ENCODE measurements at places on chromosomes 7 and 10.

GRCh38 chr10:119725828-119726675 lies at the start of gene INPP5F:
INPP5F (plus strand) TSS chr10:119726050; CDS start chr10:119726263, 213 bp downstream.
- DNase-seq, result peak; percentile 99

DNA sequence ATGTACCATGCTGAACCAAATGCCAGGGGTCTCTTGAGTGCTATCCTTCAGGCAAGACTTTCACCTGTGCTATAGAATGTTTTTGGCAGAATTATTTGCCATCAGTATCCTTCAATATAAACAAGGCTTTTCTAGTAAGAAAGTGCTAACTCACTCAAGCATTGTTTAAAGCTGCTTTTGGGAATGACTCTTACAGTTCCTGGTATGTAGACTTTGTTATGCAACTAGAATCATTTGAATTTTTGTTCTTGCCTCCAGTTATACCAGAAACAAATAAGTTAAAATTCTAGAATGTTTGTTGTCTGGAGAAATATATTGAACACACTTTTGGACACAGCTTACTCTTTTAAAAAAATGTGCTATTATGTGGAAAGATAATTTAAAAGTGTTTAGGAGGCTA lies 39.5 kb upstream of the RTKN2 start:
- no peak for DNase-seq

- no peak for DNase-seq
These were observed 16.1 kb upstream of the SEC61G start for GRCh38 chr7:54774785-54775740.

- DNase-seq, result no peak
These were observed 15.3 kb downstream of the GNAT3 start for GRCh38 chr7:80496586-80496985.

- no peak for DNase-seq
These were observed 34.6 kb downstream of the ZEB1 start for GRCh38 chr10:31353574-31353973.

DNA sequence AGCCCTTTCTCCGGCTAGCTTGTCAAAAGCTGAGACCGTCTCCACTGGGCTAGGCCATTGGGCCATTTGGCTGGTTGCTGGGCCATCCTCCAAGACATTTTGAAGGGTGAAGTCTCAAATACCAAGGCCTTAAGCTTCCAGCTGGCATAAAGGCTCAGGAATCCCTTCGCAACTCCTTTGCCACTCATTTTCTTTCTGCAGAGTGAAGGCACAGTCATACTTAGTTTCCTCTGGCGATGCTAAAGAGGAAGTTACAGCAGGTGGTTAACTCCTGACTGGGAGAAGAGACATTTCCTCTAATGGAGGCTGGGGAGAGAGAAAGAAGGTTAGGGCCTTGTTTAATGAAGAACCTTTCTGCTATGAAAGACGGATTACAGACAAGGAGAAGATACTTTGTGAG lies 4.8 kb upstream of the REPIN1 start:
- no peak for DNase-seq

DNA sequence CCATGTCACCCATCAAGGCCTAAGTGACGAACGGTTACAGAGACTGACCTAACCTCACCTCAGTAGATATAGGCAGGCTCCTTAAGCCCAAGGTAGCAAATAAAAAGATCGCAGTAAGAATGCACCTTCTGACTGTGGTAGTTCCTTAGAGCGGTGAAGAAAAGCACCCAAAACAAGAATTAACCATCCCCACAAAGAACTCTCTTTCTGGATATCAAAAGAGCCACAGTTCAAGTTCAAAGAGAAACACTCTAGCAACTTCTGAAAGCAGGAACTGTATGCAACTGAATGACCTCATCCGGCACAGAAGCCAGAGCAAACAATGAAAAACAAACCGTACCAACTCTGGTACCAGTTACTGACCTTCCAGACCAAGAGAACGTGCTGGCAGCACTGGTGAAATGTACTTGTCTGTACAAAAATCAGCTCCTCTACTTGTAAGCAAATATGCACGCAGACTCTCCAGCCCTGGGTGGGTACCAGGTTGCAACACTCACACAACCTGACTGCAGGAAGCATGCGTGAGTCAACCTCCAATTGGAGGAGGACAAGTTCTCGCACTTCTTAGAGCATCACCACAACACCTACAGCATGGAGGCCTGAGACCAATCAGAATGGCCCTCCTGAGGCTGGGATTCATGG lies 202.7 kb downstream of the FAM107B start:
- peak; percentile 64 for DNase-seq

DNA sequence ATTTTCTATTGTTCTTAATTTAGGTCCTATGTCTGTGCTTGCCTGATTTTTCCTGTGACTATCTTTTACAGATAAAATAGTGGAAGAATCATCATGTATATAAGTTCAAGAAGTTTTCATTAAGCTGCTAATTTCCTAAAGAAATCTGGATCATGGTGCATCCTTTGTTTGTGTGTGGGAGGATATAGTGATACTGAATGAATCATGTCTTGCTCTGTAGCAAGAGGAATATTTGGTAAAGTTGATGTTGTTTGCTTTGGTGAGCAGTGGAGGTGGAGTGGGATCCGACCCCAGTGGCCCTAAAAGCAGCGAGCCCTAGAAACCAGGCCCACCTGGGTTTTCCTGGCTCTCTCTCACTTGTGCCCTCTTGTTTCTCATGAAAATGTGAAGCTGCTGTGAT lies 83.7 kb downstream of the CCNY start:
- no peak for DNase-seq

- no peak for DNase-seq
These were observed 82.1 kb upstream of the SLC26A5 start for GRCh38 chr7:103528152-103528551.

DNA sequence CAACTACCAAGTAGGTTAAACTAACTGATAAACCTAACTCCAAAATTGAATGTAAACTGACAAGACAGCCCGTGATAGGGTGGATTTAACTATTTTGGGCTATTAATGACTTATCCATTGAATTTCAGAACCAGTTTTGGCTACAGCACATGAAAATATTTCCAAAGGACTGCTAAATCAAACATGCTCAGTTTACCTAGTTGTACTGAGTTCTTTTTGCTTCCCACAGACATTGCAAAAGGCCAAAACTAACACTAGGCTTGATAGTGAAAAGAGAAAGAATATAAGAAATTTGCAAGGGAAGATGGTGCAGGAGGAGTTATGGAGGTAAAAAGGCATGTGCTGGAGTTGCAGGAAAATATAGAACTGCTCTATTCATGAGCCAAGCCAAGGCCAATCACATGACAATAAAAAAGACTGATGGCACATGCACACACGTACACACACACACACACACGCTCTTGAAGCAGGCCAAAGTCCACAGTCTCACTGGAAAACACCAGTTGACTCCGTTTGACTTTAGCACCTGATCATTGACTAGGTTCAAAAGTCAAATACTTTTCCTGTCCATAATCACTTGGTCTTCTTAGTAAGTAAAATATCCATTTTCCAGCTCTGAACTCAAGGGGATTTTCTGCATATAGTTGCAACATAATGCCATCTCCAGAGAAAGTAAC lies 76.0 kb upstream of the AGBL3 start:
- DNase-seq, result no peak

DNA sequence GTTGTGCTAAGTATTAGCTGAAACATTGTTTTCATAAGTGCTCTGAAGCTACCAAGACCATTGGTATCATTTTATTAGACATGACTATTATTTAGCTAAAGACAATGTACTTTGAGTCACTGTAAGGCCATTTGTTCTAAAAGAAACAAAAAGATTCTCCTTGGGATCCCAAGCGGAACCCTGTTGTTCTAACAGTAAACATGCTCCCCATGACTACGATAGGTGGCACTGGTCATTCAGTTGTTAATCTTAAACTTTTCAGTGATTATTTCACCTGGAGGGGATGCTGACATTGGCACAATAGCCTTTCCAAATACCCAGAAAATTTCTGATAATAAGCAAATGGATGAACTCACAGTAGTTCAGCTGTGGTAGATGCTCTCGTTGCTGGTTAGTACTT lies 715.0 kb downstream of the AUTS2 start:
- no peak for DNase-seq

DNA sequence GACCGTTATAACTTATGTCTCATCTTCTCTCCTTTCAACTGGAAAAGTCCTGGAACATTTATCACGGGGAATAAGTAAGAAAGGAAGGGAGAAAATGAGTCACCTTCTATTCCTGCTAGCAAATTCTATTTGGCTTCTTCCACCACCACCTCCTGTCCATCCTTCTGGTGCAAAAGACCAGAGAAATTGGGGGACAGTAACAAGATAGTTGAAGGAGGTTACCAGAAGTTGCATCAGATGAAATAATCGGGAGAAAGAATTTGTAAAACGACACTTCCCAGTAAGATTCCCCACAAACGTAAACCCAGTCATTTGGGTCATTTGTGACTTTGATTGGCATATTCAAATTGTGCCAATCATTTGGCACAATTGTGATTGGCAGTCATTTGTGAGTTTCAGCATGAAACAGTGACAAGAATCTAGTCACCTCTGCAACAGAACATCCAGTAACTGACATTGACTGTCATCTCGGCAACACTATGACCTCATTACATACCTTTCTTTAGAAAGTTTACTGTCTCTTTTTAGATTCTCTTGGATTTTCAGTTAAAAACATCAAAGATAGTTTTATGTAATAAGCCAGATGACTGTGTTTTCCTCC lies 51.3 kb upstream of the PIK3CG start:
- DNase-seq, result no peak

GRCh38 chr7:108234281-108234680 lies 104.1 kb upstream of the LAMB4 start:
- DNase-seq, result no peak

DNA sequence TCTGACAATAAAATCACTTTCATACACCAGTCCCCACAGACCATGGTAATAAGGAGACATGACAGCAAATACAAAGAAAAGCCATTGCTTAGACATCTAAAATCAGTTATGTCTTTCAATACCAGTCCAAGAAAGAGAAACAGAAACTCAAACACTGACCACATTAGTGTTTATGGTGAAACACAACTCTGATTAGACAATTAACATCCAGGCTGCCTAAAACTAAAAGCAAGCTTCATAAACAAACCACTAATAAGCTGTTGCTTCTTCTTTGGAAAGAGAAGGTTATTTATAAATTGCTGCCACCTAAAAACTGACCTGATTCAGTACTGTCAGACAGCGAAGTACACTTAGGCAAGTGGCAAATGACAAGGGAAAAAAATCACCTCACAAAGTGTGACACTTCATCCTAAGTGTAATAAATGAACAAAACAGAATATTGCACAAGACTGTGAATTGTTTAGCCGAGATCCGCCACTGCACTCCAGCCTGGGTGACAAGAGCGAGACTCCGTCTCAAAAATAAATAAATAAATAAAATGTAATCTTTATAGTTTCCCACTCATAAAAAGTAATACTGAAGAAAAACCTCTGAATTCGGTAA lies 277.4 kb downstream of the PARD3 start:
- DNase-seq, result no peak

- DNase-seq, result no peak
These were observed 897.8 kb downstream of the SORCS3 start for GRCh38 chr10:105538874-105539273.

GRCh38 chr7:144256112-144256511 lies 8.5 kb downstream of the OR2A7 start:
- DNase-seq, result no peak

DNA sequence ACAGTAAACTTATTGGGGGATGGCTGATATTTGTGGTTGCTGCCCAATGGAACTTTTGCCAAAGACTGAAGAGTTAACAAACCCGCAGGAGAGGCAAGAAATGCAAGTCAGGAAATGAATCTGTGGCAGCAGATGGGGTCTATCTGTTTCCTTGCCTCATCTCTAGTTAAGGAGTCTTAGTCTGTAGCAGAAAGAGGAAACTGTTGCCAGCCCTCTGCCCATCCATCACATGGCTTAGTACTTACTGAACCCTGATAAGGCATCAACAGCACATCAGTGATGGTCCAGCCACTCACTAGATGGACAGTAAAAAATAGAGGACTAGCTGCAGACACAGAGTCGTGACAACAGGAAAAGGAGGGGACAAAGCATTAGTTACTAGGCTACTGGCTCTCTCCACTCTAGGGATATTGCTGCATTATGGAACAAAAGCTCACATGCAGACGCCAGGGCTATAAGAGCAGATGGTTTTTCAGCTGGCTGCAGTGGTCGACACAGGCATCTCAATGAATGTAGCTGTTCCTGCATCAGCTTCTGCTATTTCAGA lies 614.7 kb downstream of the PARD3 start:
- no peak for DNase-seq

GRCh38 chr7:125661677-125662076 lies 732.1 kb upstream of the POT1 start:
- no peak for DNase-seq

DNA sequence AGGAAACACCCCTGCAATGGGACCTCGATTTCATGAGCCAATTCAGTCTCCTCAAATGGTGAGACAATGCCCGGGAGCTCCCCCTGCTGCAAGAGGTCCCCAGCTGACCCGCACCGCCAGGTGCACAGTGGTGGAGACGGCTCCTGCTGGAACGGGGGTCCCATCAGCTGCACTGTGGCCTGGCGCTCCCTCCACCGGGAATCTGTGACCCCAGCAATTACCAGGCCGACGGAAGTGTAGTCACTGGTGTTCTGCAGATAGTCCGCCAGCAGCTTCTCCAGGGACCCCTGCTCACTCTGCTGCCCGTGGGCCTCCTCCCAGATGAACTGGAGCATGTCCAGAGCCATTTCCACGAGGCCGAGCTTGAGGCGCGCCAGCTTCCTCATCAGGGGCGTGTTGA lies 64.9 kb upstream of the NKX6-2 start:
- no peak for DNase-seq

DNA sequence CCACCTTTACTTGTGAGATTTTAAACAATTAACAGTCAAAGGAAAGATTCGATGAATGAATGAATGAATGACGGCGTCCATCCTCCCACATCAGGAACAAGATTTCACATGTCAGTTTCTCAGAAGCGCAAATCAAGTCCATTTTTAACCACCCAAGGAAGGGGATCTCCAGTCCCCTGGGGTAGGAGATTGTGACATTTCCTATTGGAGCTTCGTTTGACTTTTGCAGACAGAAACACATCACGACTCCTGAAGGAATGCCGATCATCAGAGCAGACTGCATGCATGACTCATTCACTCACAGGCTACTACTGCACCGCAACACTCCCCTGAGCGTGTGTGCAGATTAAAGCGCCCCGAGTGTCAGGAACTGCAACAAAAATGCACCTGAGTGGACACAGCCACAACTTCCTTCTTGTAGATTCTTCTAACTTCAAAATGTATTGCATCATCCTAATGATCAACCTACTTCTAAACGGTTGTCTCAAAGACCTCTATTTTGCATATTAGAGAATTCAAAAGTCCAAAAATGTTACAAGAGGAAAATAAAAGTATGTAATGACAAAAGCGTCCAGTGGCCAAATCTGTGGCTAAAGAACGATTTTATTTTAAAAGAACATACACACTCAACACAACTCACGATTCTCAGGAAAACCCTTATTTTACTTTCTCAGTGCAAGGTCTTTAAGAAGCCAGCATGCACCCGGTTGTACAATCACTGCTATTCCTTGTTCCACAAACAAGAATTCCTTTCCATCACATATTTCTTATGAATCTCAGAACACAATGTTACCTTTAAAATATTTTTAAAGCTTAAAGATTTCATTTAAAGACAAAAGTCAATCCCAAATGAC lies 172.6 kb downstream of the FAM107B start:
- DNase-seq, result peak; percentile 69

GRCh38 chr7:51242007-51242691 lies 74.5 kb downstream of the COBL start:
- no peak for DNase-seq

- DNase-seq, result no peak
These were observed 21.8 kb downstream of the ASZ1 start for GRCh38 chr7:117405519-117405918.

GRCh38 chr10:70757856-70758255 lies 27.3 kb downstream of the TBATA start:
- no peak for DNase-seq

- DNase-seq, result peak; percentile 21
These were observed 4.1 kb downstream of the ACBD7 start for GRCh38 chr10:15084502-15084922.

All from effector memory CD4-positive, alpha-beta T cell (primary cell).